ENCODE measurements at places on chromosomes 3 and 15. TPM values are rescaled to one million over a fixed set of nuclear protein-coding genes. Genes with fewer than 3 reads are reported as not detected.

The CACNA1D gene
- total RNA-seq, result 0.61 TPM

The HSPBAP1 gene
- 6.0 TPM for total RNA-seq

The MYRIP gene
- not detected for total RNA-seq

The PDZRN3 gene
- not detected for total RNA-seq

The GOLGA6L4 gene
- 0.90 TPM for total RNA-seq

The LMAN1L gene
- total RNA-seq, result not detected

The CKMT1B gene
- total RNA-seq, result 3.8 TPM

The KNG1 gene
- total RNA-seq, result 0.07 TPM
